ENCODE measurements at places on chromosomes 5 and 9.

DNA sequence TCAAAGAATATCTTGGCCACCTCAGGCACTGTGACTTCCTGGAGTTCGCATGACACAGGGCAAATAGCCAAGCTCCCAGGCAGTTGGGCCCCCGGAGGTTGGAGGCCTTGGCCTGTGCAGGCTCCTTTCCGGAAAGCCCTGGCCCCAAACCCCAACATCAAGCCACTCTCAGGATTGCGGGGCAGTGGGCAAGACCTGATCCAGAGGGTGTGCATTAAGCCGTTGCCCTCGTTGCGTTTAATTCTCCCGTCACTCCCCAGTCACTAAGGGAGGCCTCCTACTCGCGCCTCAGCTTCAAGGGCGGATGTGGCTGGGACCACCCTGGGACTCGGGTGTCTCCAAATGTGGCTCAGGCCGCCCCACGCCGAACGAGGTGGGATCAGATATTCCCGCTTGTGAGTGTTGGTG lies 60.1 kb downstream of the TMEM174 start:
- no peak for DNase-seq

GRCh38 chr5:172380987-172381643 lies 73.2 kb downstream of the SH3PXD2B start:
- DNase-seq, result peak; percentile 10

GRCh38 chr5:128778474-128778873 lies 186.8 kb upstream of the SLC27A6 start:
- DNase-seq, result no peak

- DNase-seq, result no peak
These were observed 33.7 kb upstream of the FCN1 start for GRCh38 chr9:134951461-134951860.

DNA sequence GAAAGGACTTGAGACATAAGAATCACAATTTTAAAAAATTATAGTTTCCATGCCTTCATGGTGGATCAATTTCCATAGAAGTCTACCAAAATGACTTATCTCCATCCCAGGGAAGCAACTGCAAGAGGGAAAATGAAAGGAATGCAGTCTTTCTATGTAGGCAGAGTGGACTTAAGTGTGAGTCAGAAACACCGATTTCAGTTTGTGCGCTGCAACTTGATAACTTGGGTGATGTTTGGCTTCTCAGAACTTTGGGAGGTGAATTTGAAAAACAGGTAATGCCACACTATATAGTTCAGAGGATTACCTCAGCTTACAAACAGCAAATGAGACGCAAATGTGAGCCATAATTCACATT lies 708 bp upstream of the CSNK1G3 start:
- peak; percentile 19 for DNase-seq

- DNase-seq, result peak; percentile 74
These were observed 2.6 kb upstream of the NFIL3 start for GRCh38 chr9:91426123-91426745.

DNA sequence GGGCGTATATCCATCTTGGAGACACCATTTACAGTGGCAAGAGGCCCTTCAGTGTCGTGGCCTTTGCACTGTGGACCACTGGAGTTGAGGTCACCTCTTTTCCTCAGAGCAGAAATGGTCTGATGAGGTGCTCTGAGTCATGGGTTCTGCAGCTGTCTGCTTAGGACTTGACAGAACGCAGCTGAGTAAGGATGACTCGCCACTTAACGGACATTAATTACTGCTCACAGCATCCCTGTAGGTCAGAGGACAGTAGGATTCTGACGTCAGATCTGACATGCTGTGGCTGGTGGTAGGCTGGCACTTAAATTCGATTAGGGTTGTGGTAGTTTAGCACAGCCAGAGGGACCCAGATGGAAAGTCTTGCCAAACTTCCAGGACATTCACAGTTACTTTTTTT lies 479.4 kb downstream of the DMAC1 start:
- DNase-seq, result peak; percentile 35

- DNase-seq, result no peak
These were observed 185.9 kb upstream of the ZNF618 start for GRCh38 chr9:113690055-113690740.

DNA sequence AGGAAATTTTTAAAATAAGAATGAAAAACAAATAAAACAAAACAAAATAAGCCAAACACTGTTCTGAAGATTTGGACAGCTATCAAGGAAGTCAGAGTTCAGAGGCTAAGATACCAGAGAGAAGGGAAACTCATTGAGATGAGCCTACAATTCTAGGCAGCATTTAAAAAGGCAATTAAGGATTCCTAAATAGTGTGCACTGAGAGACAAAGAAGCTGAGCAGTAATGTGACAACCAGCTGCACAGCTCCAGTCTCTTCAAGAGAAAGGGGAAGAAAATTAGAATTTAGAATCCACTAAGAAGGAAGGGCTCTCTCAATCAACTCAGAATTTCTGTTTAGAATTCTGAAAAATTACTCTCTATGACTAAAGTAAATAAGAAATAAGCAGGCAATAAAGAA lies 246.7 kb upstream of the COX7C start:
- DNase-seq, result no peak

- no peak for DNase-seq
These were observed 210.6 kb upstream of the ZNF608 start for GRCh38 chr5:124957063-124957462.

- no peak for DNase-seq
These were observed 9.9 kb downstream of the TMEM250 start for GRCh38 chr9:136108648-136109266.

GRCh38 chr9:70340572-70340971 lies 73.9 kb downstream of the KLF9 start:
- DNase-seq, result peak; percentile 79

DNA sequence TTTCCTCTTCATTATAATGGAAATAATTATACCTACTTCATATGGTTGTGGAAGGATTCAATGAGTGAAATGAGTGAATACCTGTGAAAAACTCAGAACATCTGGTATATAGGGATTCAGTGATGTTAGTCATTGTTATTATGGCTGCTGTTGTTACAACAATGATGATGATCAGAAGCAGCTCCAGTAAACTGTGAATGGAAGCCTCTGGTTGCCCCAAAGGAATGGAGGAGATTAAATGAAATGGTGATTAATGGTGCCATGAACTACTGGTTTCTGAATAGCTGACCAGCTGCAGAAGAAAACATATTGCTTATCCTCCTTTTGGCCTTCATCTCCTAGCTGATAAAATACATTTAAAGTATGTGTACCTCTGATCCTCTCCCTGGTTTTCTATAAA lies 372.0 kb downstream of the ARHGEF28 start:
- DNase-seq, result no peak

Data from suppressor macrophage treated with lipopolysaccharide for 1 hour (primary cell).